ENCODE measurements at places on chromosomes 4 and X.

DNA sequence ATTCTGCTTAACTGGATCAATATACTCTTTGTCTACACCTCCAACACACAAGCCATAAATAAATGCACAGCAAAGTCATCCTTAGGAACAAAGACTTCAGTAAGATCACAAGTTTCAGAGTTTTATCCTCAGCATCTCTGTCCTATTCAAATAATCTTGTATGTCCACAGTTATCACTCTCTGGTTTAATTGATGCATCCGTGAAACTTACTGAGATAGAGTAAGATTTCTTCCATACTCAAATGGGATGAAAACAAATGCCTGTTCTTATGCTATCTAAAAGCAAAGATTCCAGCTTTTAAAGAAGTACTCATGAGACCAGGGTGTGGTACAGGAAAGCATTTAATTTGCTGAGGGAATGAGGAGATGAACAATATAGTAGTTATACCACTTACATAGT is 184.6 kb upstream of the SLC7A11 start:
- no peak for DNase-seq

DNA sequence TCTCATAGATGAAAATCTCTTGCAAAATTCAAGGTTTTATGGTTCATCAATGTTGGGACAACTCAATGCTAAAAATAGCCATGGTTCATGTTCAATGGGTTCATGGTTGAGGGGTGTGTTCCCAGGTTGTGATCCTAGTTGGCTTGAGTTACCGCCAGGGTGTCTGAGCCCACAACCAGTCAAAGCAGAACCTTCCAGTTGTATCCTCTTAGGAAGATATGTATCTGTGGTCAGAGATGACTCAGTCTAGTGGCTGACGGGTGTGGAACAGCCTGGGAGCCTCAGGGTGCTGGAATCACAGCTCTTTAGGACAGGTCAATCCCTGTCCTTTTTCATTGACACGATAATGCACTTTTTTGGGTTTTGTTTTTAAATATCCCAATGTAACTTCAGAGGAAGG is 192.3 kb upstream of the NR3C2 start:
- DNase-seq: no peak

GRCh38 chr4:7638489-7638888 is 203.8 kb upstream of the PSAPL1 start:
- DNase-seq: no peak

DNA sequence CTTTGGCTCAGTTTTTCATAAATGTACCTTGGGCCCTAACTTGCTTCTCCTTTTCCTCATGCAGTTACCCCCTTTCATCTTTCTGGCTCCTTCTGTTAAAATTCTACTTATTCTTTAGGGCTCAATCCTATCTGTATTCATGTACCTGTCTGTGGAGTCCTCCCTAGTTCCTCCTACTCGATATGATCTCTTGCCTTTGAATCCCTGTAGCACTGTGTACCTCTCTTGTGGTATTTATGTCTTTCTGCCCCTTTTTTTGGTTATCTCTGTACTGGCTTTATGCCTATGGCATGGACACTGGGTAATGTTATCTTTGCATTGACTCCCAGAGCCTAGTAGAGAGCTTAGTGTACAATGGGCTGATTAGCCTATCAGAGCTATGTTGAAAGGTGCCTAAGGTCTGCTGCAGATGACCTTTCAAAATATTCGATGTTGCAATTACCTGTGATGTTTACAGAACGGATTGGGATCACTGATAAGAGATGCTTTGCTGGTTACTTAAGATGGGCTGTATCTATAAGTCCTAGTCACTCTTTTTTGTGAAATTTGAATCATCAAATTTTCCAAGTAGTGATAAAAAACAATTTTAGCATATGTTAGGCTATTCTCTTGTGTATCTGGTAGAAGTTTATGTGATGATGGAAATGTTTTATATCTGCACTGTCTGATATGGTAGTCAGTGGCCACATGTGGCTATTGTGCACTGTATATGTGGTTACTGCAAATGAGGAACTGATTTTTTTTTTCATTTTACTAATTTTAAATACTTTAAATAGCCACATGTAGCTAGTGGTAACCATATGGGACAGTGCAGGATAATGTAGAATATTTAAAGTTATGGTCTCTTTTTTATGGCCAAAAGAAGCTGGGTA is 33.5 kb downstream of the TMEM164 start:
- no peak for DNase-seq

DNA sequence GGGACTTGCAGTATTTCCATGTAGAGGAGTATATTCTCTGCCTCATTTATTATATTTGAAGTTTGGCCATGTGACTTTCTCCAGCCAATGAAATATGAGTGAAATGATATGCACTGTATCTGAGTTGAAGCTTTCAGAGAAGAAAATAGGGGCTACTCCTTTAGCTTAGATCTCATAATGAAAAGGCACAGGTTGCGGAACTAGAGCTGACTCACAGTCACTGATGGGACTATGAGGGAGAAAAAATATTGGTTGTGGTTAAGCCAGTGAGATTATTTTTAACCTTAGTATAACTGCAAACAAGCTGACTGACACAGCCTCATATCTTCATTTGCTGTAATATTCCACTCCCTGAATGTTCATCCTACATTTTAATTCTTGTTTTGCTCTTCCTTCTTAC is 1104.3 kb downstream of the RPA4 start:
- no peak for DNase-seq

DNA sequence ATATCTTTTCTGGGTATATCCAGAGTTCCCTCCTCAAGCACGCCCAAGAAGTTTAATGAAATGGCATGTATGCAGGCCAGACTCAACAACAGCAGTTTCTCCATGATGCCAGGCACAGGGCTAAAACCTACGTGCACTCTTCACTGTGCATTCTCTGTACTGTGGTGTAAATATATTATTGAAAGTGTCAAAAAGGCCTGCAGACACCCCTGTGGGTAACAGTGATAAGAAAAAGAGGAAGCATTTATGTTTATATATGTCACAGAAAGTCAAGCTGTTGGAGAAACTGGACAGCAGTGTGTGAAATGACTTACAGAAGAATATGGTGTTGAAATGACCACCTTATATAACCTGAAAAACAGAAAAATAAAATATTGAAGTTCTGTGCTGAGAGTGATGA is 29.6 kb upstream of the DCAF8L1 start:
- DNase-seq: no peak

DNA sequence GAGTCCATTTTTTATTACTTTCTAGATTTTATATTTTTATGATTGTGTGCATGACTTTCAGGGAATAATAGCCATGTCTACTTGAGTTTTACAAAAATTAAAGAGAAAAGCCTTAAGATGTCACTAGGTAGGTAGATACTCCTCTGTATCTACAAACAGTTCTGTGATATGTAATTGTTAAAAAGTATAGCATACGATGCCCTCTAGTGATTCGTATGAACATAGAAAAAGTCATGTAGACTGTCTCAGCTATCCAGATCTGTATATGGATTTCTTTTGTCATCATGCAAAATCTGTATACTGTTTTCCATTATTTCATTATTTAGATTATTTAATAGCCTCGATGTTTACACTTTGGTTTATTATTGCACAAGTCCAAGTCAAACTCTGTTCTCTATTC is 856.6 kb downstream of the CENPC start:
- DNase-seq: no peak

- DNase-seq: no peak
Observed at GRCh38 chr4:71609651-71610050, 174.2 kb downstream of the GC start.

- peak; percentile 8 for DNase-seq
Observed at GRCh38 chrX:7146703-7147412, 654 bp upstream of the STS start.

DNA sequence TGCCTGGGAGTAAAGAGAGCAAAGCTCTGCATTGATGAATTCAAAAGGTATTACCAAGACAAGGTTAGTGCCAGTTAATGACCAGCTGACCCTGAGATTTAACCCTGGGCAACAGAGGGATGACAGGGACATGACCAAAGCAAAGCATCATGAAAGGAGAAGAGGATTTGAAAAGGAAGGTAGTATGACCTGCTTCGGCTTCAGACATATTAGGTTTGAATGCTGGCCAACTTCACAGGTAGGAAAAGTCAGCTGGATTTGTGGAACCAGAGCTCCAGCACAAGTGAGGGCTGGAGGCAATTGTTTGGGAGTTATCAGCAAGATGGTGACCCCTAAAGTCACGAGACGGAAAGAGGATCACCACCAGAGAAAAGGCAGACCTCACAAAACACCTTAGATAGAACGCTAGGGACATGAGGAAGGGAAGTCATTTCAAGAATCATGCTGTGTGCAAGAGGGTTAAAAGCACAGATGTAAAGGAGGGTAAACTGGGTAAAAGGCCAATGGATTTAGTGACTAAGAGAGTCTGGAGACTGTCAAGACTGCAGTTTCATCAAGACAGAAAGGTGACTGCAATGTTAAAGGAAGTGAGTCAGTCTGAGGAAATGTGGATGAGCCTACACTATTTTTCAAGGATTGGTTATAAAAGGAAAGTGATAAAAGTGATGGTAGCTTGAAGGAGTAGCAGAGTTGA is 45.6 kb downstream of the SH3RF1 start:
- no peak for DNase-seq

GRCh38 chrX:115018040-115018647 is 728 bp upstream of the IL13RA2 start:
- no peak for DNase-seq

DNA sequence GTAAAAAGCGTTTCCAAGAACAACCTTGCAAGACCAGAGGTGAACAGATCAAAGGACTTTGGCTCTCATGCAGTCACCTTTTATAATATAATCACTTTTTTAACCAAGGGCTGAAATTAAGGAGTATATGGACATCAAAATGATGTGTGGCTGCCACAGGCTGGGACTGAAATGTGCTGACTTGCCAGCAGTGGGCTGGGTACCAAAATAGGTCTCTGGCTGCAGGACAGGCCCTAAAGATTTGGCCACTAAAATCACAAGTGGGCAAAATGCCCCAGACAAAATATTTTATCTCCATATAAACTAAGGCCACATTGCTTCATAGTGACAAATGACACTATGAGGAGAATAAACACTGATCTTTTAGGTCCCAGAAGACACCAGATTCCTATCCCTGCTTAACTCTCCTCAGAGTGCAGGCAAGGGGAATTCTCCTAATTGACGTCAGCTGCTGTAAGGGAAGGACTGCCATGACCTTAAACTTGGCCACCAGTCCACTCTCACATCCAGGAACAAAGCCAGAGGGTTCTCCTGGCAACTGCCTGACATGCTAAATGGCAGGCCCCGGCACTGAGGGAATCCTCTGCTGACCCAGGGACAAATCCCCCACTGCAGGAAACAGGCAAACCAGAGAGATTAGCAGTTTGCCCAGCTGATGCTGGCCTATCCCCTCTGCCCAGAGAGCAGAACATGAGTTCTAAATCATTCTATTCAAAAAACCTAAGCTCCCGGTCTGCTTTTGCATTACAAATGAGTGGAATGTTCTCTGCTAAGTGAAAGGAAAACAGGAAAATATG is 155.8 kb downstream of the PPP3CA start:
- DNase-seq: no peak

GRCh38 chrX:21996872-21997455 is 35.2 kb upstream of the PHEX start:
- no peak for DNase-seq

DNA sequence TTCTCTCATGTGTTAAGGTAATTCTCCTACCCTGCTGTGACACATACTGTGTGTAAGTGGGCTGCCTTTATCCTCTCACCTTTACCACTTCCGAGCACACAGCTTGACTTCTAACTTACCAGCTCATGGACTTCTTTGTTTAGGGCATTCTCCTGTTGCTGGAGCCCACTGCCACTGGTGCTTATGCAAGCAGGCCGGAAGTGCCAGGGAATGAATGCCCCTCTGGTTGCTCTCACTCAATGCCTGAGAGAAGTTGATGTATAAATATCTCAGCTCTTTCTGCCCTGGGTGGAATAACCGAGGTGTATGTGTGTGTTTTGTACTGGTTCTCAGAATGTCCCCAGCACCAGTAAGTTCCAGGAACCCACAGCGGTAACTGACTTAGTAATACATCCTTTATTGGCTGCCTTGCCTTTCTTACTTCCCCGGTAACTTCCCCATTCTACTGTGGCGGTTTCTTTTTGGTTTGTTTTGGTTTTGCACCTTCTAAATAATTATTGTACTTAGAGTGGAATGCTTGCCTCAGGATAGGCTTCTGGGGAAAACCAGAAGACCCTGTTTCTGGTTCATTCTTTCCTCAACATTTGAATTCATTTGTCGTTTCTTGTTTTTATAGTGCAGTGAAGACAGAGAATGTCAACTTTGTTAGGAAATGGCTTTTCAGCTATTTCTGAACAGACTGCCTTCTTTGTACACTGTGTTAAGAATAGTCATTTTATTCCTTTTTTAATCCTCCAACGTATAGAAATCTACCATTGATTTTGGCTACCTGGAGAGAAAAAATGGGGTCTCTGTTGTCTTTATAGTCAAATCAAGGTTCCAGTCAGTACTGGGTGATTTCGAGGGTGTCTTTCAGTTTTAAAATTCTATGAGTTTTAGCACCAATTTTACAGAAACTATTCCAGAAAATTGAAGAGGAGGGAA is 45.4 kb downstream of the CXorf58 start:
- peak; percentile 70 for DNase-seq

DNA sequence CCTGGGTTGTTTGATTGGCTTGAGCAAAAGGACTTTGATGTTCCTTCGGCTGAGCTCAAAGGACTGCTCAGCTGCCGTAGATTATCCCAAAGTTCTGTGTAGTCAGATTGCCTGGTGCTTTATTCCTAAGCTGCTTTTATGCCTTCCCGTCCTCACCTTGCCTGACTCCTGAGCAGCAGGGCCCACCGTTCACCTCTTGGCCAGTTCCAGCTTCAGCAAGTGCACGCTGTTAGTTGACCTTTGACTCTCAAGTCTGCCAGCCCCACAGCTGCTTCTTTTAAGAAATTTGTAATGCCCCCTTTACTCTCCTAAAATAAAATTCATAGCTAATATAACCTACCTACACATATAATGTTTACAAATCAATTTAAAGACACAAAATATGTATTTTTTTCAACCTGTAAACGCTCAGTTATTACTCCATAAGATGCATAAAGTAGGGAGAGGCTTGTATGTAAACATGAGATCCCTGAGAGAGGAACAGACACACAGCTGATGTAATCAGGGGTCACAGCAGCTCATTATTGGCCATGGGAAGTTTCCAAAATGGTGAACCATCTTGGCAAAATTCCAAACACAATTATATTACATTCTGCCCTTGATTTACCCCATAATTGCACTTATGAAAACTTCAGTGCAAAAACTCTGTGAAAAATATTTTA is 28.6 kb downstream of the UCHL1 start:
- DNase-seq: no peak

DNA sequence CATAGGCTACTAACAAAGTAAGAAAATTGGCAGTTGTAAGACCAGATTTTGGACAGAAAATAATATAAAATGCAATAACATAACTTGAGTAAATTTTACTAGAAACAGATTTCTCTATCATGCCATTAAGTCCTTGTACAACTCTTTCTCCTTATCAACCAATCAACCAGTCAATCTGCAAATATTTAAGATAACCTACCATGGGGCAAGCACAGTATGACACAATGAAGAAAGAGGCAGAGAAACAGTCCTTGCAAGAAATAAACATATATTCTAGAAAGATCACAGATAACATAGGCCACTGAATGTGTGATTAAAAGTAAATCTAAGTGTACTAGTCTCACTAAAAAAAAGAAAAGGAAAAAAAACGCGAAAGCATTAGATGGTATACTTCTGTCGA is 194.8 kb downstream of the PPP3CA start:
- DNase-seq: no peak

GRCh38 chrX:125681507-125681906 is 361.8 kb downstream of the TEX13C start:
- DNase-seq: no peak
